ENCODE measurements at places on chromosomes 13 and 19.

- DNase-seq = no peak
Measured at GRCh38 chr19:11256189-11256588, 6.1 kb downstream of the DOCK6 start.

GRCh38 chr13:29589967-29590366, 5.5 kb downstream of the SLC7A1 start:
- no peak for DNase-seq

- DNase-seq = peak; percentile 76
Measured at GRCh38 chr19:10230173-10230860, 814 bp downstream of the S1PR2 start.

- DNase-seq = peak; percentile 39
Measured at GRCh38 chr19:3547301-3547731, 8.3 kb downstream of the TEKTIP1 start.

DNA sequence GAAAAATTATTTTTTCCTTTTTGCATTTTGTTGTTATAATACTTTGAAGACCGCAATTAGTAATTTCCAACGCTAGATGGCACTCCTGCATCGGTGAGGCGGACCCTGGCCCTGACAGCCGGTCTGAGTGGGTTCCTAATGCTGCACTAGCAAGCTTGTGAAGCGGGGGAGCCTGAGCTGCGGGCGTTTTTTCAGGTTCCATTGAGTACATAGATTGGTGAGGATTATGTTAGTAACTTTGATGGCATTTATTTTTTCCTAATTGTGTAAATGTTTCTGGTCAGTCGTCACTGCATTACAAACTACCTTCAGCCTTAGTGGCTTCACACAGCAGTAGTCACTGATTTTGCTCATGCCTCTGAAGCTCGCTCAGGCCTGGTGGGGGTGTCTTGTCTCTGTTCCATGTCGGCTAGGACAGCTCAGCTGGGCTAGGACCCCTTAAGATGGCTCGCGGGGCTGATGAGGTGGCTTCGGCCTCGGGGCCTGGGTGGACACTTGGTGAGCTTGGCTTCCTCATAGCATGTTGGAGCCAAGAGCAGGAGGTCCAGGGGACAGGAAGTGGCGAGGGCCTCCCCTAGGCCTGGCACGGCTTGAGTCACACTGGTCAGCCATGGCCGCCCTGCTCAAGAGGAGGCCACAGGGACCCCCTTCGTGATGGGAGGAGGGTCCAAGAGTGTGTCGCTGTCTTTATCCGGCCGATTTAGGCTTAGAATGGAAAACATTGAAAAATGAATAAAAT, 25.0 kb downstream of the ERCC5 start:
- DNase-seq = peak; percentile 56

GRCh38 chr13:75372517-75372916, 109.5 kb downstream of the TBC1D4 start:
- no peak for DNase-seq

GRCh38 chr19:31185261-31185660, 164.0 kb downstream of the TSHZ3 start:
- no peak for DNase-seq

DNA sequence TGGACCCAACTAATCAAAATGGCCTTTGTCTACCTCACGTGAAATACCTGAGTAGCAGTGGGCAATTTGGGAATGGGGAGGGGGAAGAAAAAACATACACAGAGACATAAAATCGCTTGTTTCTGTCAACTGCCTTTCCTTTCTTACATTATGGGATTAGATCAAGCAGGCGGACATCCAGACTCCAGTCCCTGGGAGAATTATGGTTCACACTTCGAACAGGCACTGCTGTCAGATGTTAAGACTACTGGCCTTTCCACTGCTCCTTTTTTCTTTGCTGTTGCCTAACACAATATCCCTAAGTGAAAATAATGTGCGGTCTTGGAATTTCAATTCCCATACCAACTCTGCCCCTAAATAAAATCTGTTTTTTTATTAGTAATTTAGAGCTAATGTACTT, 1719.7 kb upstream of the SLC10A2 start:
- DNase-seq = no peak

DNA sequence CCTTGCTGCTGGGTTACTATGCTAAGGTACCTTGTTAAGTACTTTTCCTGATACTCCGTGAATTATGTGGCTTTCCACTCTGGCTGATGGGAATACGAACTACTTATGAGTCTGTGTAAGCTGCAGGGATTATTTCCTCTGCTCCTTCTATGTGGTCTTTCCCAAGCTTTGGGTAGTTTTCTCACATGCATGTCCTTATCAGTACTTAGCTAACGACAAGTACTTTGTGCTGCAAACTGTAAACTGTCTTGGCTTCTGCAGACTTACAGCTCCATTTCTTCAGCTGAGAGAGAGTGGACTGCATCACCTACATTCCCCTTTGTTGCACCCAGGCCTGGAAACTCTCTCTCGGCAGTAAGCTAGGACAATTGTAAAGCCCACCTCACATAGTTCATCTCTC, 76.6 kb downstream of the FGF9 start:
- no peak for DNase-seq

- DNase-seq = no peak
Measured at GRCh38 chr13:96960379-96960778, 33.9 kb downstream of the OXGR1 start.

GRCh38 chr19:55766466-55766865, 2.5 kb upstream of the RFPL4AL1 start:
- DNase-seq = no peak

DNA sequence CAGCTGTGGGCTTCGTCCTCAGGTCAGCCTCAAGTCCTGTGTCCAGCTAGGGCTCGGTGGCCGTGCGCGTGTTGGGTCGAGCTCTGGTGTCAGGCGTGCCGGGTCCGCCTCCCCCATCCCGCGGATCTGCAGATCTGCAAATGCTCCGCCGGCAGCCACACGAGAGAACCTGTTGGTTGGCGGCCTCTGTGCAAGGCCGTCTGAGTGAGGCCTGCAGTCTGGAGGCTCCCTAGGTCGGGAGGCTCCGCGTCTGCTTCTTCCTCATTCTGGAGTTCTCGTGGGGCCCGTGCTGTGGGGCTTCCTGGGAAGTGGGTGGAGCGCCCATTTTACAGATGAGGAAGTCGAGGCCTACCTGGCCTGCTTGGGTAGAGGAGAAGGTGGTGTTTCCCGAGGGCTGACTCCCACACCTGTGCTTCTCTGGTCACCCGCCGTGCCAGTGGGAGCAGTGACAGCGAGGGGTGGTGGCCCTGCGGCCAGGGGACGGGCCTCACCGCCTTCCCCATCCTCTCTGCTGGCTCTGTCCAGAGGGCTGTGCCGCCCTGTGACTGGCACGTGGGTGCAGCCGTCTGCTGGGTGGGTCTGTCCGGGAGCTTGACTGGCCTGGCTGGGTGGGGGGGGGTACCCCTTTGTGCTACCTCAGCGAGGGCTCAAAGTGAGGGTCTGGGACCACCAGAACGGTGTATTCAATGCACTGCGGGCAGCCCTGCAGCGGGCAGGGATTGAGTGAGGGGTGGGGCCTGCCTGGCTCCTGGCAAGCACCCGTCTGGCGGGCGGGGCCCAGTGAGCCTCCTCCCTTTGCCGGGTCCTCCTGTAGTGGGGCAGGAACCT, 3.3 kb downstream of the CSNK1G2 start:
- DNase-seq = no peak

DNA sequence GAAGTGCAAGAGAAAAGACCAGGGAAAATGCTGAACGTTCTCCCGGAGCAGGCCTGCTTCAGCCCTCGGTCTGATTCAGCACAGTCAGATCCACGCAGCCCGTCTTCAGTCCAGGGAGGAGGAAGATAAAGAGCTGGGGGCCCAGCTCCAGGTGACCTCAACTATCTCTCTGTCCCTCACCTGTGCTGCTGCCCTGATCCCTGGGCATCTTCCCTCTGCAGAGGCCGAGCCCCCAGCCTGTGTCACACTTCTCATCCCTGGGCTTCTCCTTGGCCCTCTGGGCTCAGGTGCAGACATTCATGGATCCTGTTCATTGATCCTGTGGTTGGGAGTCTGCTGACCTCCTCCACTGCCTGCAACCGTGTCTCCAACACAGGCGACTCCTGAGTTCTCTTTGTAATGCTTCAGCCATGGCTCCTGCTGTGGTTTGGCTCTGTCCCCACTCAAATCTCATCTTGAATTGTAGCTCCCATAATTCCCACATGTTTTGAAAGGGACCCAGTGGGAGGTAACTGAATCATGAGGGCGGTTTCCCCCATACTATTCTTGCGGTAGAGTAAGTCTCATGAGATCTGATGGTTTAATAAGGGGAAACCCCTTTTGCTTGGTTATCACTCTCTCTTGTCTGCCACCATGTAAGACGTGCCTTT, 27.9 kb downstream of the COL4A2 start:
- DNase-seq = no peak
